ENCODE measurements at places on chromosomes 12 and 14.

- DNase-seq = no peak
Observed at GRCh38 chr14:33505266-33505962, 445.5 kb downstream of the EGLN3 start.

GRCh38 chr14:51609251-51609954 lies 42.3 kb upstream of the FRMD6 start:
- peak; percentile 25 for DNase-seq

GRCh38 chr14:71311061-71311460 lies 403.8 kb downstream of the PCNX1 start:
- DNase-seq = no peak

- DNase-seq = no peak
Observed at GRCh38 chr12:59444932-59445331, 150.9 kb upstream of the SLC16A7 start.

DNA sequence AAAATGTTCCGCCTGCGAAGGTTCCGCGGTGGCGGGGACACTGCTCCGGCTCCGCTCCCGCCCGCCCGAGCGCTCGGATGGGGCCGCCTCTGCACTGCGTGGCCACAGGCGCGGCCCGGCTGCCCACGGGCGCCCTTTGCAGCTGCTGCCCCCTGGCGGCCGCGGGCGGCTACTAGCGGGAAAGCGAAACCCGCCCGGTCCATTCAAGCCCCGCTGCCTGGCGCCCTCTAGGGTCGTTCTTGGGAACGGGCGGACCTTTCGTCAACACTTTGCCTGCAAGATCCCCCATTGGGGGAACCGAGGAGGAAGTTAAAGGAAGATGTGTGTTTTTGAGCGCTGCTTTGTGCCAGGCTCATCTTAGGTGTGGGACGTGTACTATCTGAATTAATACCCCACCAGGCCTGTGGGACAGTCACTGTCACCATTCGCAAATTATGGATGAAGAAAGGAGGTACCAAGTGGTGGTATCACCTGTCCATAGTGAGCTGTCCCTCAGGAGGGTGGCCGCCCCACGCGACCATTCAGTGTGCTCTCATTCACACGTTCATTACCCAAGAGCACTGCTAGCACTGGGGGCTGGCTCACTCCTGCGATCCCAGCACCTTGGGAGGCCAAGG lies 19.4 kb downstream of the GPR132 start:
- peak; percentile 85 for DNase-seq

- DNase-seq = no peak
Observed at GRCh38 chr12:83573671-83574070, 887.0 kb downstream of the TMTC2 start.

- peak; percentile 98 for DNase-seq
Observed at GRCh38 chr14:74619672-74620131, 7.7 kb upstream of the LTBP2 start.

DNA sequence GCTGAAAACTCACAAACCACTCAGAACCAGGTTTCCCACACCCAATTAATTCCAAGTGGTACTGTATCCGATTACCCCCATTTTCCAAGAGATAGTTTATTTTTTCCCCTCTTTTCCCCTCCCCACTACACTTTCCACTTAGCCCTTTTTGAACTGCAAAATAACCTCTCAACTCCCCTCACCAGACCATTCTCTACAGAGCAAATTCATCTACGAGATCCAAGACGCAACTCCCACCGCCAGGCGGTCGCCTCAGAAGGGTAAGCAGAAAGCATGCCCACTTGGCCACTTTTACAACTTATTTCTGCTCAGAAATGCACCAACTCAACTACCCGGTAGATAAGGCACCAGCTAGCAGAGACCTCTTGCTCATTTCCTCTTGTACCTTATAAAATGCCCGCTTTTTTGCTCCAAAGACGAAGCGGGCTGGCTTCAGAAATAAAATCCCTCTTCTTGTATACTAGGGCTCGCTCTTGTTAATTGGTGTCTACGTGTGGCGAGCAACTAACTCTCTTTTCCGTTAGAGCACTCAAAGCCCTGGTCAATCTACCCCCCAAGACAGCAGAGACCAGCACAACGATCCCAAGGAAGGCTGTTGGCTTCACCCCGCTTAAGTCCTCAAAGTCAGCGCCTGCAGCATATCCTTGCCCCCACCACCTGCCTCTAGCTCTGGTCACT lies 910 bp upstream of the SRP54 start:
- DNase-seq = no peak

GRCh38 chr12:63151623-63152320 lies 771 bp upstream of the AVPR1A start:
- peak; percentile 41 for DNase-seq

- no peak for DNase-seq
Observed at GRCh38 chr14:31207287-31207754, 272 bp downstream of the HECTD1 start.

DNA sequence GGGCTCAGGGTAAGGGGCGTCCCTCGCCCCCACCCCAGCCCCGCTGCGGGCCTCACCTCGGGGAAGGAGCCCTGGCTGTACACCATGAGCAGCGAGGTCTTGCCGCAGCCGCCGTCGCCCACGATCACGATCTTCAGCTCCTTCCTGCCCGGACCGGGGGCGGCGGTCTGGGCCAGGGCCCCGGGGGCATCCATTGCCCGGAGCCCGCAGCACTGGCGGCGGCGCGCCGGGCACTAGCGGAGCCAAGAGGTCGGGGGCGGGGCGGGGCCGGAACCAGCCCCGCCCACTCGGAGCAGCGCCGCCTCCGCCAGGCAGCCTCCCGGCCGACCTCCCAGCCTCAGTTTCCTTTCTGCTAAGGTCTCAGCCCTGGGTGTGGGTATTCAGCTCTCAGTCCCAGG lies at the start of gene RHOF:
TSS of gene RHOF (minus strand) at position 249 of the 398 bp plus-strand sequence. CDS start at position 194, 55 bp downstream.
- DNase-seq = no peak

DNA sequence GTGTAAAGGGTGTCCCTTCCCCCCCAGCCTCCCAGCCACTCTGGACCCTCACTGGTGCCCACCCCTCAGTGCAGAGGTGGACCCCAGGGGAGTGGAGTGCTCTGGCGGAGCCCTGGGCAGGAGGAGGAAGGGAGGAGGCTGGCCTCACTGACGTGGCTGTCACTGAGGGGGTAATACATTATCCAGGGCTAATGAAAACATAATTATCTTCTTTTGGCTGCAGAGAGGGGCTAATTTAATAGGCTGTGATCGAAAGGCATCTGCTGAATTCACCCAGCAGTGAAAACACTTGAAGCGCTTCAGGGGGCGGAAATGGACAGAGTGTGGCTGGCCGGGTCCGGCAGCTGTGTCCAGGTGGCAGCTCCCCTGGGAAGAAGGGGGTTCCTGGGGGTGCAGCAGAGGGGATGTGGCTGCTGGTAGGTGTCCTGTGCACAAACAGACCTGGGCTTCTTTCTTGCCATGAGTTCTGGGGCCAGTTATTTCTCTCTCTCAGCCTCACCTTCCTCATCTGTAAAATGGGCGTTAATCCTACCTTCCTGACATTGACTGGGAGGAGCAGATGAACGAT lies 3.7 kb upstream of the NOS1 start:
- DNase-seq = no peak

GRCh38 chr12:116278667-116279066 lies 1.2 kb upstream of the MED13L start:
- no peak for DNase-seq

- no peak for DNase-seq
Observed at GRCh38 chr14:96168581-96168980, 36.1 kb upstream of the BDKRB2 start.
